ENCODE measurements at places on chromosomes 16 and 17. TPM values are rescaled to one million over a fixed set of nuclear protein-coding genes. Genes with fewer than 3 reads are reported as not detected.

DNA sequence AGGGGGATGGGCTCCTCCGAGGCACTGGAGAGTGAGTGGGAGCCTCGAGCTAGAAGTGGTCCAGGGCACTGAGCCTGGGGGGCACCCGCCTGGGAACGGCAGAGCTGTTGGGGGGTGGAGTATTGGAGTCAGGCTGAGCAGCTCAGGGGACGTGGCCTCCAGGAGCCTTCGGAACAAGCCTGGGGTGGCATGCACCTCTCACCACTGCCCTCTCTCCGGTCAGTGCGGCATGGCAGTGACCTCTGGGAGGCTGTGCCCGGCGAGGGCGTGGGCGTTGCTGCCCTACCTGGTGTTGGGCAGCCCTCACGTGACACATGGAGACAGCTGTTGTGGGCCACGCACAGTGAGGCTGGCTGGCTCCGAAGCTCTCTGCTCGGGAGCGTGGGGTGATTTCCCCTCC is 13.9 kb downstream of the PRSS27 start:
- no peak for DNase-seq

DNA sequence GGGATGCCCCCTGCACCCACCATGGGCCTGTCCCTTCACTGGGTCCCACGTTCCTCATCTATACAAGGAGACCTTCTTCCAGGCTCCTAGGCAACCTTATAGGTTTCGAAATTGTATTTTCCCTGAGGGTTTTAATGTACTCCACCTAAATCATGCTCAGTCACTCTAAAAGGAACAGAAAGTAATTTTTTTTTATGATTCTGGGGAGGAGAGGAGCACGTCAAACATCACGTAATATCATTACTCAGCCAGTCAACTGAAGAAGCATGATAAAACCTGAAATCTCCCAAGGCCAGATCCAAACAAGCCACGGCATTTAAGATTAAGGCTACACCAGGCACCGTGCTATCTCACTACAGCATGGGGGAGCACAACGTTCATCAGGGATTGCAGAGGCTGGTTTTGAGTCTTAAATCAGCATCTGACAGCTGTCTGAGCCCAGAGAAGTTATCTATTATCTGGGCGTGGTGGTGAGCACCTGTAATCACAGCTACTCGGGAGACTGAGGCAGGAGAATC is 3.9 kb upstream of the TMEM114 start:
- DNase-seq: peak; percentile 37

- no peak for DNase-seq
These were observed 52.1 kb downstream of the CDH11 start for GRCh38 chr16:65069766-65070165.

- peak; percentile 43 for DNase-seq
These were observed 7.6 kb upstream of the CYTH1 start for GRCh38 chr17:78789663-78790181.

DNA sequence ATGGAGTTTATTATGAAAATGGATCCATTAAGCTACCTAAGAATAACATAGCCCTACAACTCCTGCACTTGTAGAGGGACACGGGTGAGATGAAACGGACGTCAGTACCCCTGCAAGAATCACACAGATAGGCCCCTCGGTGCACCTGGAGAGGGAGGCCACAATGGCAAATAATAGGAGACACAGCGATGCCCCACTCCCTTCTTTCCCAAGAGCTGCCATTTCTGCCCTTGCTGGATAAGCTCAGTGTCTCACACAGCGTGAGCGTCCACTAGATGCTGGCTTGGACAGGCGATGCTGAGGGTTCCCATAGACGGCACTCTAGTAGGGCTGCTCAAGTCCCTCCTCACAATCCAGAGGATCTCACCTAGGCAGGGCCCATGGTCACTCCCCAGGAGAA is 67.8 kb downstream of the ADCY9 start:
- no peak for DNase-seq

- DNase-seq: no peak
These were observed 35.2 kb downstream of the PLXDC1 start for GRCh38 chr17:39116224-39116623.

DNA sequence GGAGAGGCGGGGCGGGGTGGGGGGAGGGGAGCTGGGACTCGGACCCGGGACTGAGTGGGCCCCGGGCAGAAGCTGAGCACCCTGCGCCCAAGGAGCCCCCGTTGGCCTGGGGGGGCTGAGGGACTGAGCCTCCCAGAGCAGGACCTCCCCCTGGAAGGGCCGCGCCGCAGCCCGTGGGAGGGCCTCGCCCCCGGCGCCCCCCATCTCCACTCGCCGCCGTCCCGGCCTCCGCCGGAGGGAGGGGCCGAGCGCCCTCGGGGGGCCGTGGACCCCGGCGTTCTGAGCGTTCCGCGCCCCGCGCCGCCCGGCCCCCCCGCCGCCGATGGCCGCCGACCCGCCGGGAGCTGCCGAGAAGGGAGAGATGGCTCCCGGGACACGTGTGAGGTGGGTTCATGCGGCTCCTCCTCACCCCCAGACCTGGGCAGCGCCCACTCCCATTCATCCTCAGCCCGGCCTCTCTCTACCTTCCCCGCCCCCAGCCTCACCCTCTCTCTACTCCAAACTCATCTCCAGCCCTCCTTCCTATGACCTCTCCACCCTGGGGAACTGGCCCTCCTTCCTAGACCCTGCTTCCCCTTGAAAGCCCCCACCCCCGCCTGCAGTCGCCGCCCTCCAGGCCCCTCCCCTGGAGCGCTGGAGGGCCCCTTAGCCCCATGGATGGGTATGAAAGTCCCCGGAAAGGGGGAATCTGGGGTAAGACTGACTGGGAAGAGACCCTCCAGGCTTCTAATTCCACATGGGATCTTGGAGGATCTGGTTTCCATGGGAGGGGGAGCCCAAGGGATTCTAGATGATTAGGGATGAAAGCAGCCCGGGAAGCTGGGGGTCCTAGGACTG is 922 bp downstream of the FBXL19 start:
- no peak for DNase-seq

GRCh38 chr16:82695806-82696205 is 69.0 kb downstream of the CDH13 start:
- DNase-seq: no peak

DNA sequence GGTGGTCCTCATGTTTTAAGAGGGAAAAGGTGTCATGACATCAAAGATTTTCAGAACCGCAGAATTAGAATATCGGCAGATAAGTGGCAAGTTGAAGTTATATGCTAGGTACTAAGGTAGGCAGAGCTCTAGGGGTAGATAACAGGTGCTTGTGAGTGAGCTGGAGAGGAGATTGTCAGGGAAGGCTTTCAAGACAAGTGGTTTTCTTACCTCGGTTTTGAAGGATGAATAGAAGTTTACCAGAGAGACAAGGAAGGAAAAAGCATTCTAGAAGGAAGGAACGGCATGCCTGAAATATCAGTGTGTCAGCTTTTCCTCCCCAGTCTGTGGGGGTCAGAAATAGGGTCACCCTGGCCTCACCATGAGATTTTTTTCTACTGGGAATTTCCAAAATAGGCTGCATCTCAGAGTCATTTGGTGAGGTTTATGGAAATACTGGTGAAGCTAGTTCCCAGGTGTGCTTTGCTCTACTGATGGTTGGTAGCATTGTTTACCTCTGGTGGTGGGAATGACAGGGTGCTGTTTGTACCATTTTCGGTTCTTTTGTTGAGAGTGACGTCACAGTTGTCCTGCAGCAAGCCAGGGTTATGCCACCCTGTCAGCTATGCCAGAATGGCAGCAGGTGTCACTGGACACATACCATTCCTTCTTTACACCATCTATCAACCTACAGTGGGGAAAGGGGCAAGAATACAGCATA is 112.5 kb downstream of the MSI2 start:
- DNase-seq: no peak

- peak; percentile 100 for DNase-seq
These were observed 19.3 kb downstream of the CDH1 start for GRCh38 chr16:68756239-68756915.

GRCh38 chr17:43616852-43617251 is 44.9 kb downstream of the MEOX1 start:
- DNase-seq: no peak

GRCh38 chr16:68146585-68146984 is 61.4 kb downstream of the NFATC3 start:
- DNase-seq: no peak

- DNase-seq: peak; percentile 50
These were observed 158.0 kb upstream of the HS3ST3A1 start for GRCh38 chr17:13759518-13760335.

DNA sequence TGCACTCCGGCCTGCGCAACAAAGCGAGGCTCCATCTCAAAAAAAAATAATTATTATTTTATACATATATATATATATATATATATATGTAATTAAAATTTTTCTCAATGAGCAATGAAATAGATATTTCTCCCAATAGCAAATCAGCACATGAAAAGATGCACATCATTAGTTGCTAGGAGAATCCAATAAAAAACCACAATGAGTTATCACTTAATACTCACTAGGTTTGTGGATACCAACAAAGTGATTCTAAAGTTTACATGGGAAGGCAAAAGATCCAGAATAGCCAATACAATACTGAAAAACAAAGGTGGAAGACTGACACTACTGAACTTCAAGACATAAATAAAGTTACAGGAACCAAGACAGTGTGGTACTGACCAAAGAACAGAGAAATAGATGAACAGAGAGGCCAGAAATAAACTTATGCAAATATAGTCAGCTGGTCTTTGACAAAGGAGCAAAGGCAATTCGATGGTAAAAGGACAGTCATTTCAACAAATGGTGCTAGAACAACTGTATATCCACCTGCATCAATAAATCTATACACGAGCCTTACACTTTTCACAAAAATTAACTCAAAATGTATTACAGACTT is 13.6 kb downstream of the SMG6 start:
- DNase-seq: no peak

DNA sequence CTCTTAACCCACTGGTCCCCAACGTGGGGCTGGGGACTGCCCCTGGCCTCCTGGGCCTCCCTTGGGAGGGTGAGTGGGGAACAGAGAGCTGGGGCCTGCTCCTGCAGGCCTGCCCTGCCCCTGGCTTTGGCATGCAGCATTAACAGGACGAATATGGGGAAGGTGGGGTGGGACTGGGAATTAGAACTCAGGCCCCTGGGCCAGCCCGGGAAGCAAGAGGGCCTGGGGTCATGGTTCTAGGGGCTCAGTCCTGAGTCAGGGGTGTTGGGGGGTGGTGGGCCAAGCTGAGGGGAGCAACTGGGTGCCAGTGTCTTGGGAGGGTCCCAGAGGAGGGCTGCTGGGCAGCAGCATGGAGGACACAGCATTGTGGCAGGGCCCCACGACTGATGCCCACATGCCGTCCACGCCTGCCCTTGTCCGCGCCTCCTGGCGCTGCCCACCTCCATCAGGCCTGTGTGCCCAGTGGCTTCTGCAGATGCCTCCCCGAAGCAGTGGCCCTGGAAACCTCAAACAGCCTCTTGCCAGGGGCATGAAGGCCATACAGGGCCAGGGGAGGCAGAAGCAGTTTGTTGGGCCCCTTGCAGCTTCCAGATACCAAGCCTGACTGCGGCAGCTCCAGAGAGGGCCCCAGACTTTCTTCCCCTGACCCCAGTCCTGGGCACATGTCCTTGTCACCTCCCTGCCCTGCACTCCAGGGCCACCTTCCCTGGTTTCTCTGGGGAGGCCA is 4.8 kb downstream of the MAP2K3 start:
- no peak for DNase-seq

GRCh38 chr16:64916051-64916450 is 205.8 kb downstream of the CDH11 start:
- no peak for DNase-seq

- peak; percentile 31 for DNase-seq
These were observed 31.1 kb upstream of the CARMIL2 start for GRCh38 chr16:67613808-67614207.

The ZNF469 gene
- under 0.01 TPM for total RNA-seq

The SMIM5 gene
- 3.9 TPM for total RNA-seq

The NPIPB6 gene
- 1.9 TPM for total RNA-seq

The RAP1GAP2 gene
- 15.0 TPM for total RNA-seq

The TBC1D3I gene
- not detected for total RNA-seq

Measured in bronchial epithelial cell (primary cell).